Cerebellar cortex (tissue), 1 donor: ENCODE measurements at places on chromosomes 3 and 15.

DNA sequence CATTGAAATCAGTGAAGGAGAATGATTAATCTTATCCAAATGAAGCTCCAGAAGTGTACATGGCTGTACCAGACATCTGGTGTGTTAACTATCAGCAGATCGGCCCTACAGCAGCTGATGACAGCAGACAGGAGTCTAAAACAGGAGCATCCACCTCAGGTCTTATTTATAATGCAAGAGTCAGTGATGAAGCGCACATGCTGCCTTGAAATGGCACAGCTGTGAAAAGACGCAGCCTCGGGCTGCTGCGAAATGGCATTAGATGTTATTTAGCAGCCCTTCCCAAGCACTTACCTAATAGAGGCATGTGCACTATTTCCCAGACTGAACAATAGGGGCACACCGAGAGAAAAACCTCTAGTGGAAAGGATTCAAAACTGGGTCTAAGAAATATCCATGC lies 472.3 kb upstream of the CBLB start:
- no peak for DNase-seq

DNA sequence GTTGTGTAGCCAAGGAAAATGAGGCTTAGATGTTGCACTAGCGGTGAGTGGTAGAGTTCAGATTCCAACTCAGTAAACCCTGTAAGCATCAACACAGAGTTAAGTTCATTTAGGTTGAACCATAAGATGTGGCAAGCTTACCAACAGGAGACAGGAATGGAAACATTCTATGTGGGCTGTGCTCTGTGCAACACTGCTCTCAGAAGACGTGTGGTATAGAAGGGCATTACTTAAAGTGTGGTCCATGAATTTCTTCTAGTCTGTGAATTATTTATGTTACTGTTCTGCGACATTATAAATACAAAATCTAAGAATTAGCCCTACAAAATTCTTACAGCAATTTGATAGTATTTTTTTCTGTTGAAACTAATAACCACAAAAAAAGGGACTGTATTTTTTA lies 213.3 kb downstream of the GRM7 start:
- no peak for DNase-seq

DNA sequence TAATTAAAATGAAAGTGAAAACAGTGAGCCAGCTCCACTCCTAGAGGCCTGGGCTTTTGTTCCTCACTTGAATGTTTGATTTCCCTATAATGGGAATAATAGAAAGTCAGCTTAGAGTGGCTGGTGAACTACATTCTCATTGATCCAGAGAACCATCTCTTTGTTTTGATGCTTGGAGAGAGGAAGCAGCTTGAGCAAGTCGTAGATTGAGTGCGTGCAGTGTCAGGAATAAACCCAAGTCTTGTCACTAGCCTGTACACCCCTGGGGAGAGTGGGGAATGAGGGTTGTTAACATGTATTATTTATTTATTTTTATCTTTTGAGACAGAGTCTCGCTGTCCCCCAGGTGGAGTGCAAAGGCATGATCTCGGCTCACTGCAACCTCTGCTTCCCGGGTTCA lies 885 bp upstream of the LSG1 start:
- DNase-seq: no peak

- no peak for DNase-seq
Measured at GRCh38 chr3:72996121-72996472, 514 bp upstream of the PPP4R2 start.

- DNase-seq: peak; percentile 53
Measured at GRCh38 chr3:159616234-159616825, 372.3 kb upstream of the IL12A start.

- DNase-seq: peak; percentile 33
Measured at GRCh38 chr3:99172736-99173657, 271.5 kb upstream of the DCBLD2 start.

DNA sequence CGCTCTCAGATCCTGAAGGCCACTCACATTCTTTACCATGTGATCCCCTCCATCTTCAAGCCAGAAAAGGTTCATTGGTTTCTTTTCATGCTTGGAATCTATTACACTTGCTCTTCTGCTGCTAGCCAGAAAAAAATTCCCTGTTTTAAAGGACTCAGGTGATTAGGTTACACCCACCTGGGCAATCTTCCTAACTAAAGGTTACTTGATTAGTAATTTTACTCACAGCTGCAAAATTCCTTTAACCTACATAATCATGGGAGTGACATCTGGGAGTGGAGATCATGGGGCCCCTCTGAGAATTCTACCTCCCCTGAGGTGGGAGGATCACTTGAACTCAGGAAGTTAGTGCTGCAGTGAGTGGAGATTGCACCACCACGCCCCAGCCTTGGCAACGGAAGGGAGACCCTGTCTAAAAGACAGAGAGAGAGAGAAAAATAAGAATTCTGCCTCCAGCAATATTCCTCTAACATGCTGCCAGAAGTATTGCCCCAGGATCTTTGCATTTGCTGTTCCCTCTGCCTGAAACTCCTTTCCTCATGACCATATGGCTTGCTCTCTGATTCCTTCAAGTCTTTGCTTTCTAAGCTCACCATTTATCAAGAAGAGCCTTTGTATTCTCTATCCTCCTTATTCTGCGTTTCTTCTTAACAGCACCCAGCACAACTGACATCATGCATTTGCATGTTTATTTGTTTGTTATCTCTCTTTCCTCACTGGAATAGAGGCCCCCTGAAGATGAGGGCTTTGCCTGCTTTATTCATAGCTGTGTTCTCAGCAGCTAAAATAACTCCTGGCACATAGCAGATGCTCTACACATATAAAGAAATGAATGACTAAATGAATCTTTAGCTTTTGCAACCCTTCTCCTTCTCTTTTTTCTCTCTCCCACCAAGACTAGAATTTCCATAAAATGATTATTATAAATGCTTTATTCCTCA lies 68.2 kb downstream of the EDEM1 start:
- no peak for DNase-seq

DNA sequence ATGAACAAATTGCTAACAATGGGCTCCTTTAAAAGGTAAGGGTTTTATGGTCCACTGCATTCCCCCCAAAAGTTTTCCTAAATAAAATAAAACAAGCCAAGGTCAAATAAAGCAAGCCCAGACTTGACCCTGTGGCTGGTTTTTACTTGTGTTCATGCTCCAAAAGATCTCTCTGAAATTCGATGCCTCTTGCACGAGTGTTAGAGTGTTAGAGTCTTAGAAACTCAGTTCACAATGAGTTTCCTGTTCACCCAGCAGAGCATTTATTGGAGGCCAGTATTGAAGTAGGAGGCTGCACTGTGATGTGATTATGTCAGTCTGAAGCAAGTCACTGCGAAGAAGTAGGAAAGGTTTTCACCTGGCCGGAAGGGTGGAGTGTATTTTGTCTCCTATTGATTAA lies 59.9 kb upstream of the LRTM1 start:
- no peak for DNase-seq

- DNase-seq: no peak
Measured at GRCh38 chr3:100131241-100131640, 16.9 kb upstream of the FILIP1L start.

DNA sequence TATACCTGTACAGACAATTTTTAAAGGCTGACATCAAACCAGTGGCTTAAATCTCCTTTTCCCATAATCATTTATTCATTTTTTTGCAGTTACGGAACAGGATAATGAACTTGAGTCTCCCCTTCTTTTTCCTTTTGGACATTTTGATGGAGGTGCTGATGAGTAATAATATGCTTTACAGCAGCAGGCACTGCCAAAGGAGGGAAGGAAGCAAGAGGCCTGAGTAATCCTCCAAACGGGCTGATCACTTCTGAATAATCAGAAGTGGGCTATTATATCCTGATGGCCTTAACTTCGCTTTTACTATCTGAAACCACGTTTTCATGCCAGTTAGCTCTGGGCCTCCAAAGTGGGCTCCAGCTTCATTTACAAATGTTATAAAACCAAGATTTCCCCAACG lies 527.2 kb downstream of the FOXP1 start:
- no peak for DNase-seq

- DNase-seq: no peak
Measured at GRCh38 chr3:138384976-138385375, 36.6 kb downstream of the MRAS start.

- peak; percentile 58 for DNase-seq
Measured at GRCh38 chr15:31396881-31397560, 70.4 kb downstream of the KLF13 start.

DNA sequence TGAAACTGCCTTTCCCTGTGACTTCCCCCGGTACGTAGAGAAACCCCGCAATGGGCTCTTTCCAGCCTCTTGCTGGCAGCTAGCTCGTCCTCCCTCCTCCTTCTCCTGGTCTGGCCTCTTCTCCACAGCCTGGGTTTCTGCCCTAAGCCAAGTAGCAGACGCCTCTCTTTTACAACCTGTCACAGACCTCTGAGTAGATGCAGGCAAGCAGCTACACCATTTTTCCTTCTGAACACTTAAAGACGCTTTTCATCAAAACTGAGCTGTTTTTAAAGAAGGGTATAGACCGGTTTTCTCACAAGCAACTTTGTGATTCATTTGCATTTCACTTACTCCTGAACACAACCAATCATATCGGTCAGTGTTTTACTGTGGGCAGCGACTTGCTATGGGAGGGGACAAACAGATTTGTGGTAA lies 32.0 kb downstream of the ADAMTSL3 start:
- DNase-seq: no peak

GRCh38 chr3:85455561-85456200 lies 496.9 kb downstream of the CADM2 start:
- no peak for DNase-seq

GRCh38 chr3:56209982-56210751 lies 258.1 kb downstream of the ERC2 start:
- no peak for DNase-seq

DNA sequence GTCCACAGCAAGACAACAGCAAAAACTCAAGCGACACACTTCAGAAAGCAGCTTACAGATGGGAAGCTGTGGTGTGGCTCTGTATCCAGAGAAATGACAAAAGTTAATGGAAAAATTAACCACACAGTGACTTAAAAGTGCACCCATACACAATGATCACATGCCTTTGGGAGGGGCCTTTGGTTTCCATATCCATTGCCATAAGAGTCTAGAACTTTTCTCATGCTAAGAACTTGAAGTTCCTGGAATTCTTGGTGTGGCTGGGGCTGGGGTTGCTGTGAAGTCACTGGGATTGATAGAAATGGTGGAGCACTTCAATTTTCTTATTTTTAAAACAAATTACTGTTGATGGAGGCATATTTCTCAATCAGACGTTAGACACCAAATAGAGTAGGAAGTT lies 108.6 kb upstream of the FEZF2 start:
- no peak for DNase-seq

- DNase-seq: no peak
Measured at GRCh38 chr3:42122261-42123011, 31.3 kb downstream of the TRAK1 start.

DNA sequence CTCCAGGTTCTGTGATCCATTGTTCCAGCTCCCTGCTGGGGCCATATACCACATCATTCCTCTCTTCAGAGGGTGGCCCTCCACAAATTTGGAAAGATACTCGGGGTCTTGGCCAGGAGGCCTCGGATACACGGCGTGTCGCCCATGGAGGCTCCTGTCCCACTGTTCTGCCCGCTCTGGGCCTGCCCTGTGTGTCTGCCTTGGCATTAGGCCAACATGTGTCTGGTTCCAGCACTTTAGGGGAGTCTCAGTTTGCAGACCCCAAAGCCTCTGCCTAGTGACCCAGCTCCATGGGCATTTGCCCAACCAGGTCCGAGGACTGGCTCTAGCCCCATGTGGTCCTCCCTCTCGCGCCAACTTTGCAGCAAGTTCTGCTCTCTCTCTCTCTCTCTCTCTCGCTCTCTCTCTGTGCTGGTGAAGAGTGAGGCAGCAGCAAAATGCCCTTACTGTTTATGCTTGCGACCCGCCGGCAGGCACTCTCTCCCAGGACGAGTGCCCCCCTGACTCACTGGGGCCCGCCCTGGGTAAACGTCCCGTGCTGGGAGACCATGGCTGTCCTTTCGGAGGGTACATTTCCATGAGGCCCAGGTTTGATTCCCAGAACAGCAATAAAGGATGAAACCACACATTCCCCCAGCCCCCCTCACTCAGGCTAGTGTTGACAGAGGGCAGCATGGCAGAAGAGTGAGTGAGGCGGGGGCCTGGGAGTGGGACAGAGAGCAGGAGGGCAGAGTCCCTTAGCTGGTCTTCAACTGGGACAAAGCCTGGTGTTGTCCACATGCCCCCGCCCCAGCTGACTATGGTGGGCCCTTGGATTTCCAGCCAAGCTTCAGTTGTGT lies 77.9 kb downstream of the ISG20 start:
- DNase-seq: no peak

DNA sequence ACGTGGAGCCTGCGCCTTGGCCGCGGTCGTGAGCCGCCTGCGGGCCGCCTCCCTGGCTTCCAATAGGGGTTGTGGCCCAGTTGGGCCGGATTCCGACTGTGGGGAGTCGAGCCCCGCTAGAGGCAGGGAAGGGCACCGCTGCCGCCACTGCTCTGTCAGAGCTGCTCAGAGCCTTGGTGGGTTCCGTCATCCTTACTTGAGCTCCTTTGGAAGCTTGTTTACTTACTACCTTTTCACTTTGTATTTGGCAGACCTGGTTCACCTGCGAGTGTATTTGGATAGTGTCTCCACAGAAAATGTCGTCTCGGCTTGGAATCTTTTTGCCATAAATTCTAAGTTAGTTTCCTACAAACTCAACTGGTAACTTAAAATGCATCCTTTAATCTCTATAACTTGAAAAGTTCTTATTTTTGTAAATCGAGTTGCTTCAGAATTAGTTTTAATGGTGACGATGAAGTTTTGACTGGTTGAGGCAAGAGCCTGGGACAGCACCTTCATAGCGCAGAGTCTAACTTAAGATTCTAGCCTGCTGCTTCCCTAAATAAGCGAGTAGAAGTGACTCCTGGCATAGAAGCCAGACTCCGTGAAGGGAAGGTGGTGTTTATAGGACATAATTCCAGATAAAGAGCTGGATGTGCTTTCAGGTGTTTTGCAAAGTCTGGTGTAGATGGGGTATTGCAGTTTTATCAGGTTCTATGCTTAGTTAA lies 800 bp downstream of the DAG1 start:
- DNase-seq: no peak

DNA sequence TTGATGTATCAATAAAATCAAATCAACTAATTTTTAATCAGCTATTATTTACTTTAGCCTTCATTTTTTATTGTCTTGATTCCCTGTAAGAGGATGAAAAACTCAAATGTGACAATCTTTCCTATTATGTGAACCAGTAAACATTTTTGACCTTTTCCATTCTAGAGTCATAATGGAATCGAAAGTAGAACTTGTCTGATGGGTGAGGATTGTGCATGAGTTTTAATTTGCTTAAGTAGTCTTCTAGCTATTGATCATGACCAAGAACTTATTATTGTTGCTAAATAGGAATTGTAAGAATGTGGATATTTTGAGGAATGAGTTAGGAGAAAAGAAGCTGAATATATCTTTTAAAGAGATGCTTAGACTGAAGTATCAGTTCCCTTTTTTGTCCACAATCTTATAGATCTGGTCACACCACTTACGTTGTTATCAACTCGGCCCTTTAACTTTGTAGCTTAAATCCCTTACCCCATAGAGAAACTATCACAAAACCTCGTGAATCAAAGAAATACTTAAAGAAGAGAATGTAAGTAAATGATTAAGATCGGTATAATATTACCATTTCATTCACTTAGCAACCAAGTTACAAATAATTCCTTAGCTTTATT lies 147.3 kb downstream of the TP63 start:
- DNase-seq: no peak

- DNase-seq: no peak
Measured at GRCh38 chr3:59580499-59580898, 530.7 kb upstream of the CFAP20DC start.

GRCh38 chr3:21020043-21020442 lies 731.0 kb downstream of the ZNF385D start:
- no peak for DNase-seq
